ENCODE measurements at places on chromosomes 3 and 15.

GRCh38 chr15:91384189-91384730 lies 284.2 kb downstream of the SV2B start:
- no peak for DNase-seq

DNA sequence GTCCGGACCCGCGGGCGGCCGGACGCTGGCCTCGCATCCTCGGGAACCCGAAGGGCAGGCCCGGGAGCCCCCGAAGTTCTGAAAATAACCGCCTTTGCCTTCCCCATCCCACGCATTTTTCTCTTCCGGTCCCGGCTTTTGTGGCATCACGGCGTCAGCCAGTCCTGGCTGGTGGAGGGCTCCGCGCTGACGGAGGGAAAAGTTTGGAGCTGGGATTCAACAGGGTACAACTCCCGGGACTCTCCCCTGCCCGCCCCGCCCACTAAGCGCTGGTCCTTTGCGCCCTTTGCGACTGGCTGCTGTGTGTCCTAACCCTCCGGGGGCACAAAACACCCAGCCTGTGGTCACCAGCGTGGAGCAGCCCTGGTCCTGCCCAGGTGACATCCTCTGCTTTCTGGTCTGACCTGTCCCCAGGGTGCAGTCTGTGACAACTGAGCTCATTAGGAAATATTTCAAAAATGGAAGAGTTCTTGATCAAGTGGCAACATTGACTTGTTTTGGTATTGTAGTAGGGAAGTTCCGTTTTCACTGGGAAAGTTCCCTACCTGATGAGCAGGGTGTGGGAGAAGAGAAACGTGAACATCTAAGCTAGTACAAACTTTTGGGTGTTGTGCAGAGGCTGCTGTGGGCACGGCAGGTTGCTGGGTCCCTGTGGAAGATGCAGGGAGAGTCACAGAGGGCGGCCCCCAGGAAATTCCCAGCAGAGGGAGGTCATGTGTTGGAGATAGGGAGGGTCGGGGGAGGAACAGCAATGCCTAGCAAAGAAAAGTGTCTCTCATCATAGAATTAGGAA lies 775 bp downstream of the ARNT2 start:
- DNase-seq = no peak

- no peak for DNase-seq
Observed at GRCh38 chr3:71133865-71134264, 449.7 kb downstream of the FOXP1 start.

DNA sequence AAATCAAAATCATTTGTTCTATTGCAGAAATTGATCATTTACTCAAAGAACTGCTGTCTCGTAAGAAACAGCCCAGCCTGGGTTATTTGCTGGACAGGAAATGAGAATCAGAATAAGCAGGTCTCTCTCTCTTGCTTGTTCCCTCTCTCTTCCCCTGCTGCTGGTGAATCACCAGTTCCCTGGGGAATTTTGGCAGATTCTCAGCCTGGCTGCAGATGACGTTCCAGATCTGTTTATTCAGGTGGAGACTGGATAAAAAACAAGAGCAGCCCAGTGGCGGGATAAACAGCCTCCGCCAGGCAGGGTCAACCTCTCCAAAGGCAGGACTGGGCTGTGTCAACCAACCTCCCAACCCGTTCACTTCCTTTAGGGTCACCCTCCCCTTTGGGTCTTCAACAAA lies 72.1 kb downstream of the LRIG1 start:
- DNase-seq = no peak

DNA sequence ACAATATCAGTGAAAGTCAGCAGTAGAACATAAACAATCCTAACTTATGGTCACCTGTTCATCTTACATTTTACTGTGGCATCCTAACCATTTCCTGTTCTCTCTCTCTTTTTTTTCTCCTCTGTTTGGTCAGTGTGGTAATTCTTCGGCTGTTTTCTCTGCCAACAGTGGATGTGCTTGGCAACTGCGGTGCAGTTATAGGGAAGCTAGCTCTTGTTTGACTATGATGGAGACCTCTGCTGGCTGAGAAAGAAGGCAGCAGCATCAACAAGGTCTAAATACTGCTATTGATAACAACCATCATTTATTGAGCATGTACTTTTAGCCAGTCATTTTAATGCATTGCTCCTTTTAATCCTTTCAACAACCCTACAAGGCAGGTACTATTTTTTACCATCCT lies 723 bp upstream of the DRD3 start:
- DNase-seq = no peak

DNA sequence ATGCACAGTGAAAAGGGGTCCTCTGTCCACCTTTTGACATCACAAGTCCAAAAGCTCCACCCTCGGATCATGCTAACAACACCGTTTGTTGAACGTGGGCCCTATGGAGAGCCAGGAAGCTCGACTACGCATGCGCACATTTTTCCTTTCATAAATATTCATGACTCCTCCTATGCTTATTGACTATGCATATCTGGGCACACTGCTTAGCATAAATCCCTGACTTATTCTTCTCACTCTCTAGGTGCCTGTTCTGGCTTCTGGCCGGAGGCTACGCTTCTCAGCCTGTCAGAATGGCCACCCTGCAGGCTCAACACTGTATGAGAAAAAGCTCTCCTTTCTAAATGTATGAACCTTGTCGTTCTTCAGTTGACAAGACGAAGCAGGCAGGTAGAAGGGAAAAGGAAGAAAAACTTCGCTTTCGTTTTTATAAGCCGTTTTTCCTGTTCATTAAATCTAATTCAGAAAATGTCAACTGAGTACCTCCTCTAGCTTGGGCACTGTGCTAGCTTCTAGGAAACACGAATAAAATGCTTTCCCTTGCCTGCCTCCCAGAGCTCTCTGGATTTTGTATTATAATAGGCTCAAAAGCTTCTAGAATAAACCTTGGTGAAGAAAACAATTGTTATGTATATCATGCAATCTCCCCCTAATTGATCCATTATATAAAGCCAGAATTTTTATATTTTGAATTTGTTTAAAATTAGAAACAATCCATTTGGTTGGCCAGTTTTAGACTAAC lies 207.7 kb downstream of the ATP10A start:
- DNase-seq = no peak

DNA sequence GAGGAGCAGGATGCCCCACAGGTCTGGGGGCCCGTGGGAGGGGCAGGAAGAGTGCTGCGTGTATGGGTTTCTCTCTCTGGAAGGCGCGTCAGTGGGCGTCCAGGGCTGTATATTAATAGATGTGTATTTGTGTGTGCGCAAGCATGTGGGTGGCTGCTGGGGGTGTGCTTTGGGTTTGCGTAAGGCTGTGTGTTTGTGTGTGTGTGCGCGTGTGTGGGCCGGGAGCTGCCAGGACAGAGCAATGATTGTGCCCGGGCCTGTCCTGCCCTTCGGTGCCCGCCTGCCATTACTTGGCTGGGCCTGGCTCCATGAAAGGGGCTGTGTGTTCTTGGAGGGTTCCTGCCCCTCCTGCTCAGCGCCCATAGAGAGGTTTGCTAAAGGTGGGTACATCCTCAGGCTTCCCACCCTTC lies 16.3 kb downstream of the CSPG4 start:
- DNase-seq = no peak

- peak; percentile 7 for DNase-seq
Observed at GRCh38 chr3:44962621-44963393, 13.2 kb downstream of the ZDHHC3 start.

GRCh38 chr3:175957427-175957826 lies 1098.3 kb downstream of the NAALADL2 start:
- DNase-seq = no peak

GRCh38 chr3:25191673-25192072 lies 236.4 kb upstream of the RARB start:
- DNase-seq = no peak

DNA sequence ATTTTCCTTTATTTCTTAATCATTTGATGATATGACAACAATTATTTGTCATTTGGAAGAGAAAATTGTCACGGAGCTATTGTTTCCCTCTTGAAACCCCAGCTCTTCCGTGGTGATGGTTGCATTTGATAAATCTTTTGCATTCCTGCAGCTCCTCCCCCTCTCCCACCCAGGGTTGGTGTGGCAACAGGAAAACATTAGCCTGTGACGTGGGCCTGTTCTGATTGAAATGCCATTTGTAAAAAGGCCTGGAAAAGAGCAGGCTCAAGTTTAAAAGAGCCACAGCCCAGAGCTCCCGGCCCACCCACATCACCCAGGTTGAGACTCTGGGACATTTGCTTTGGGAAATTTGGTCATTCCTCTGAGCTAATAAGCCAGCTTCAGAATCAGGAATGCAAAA lies 282.5 kb downstream of the RPLP1 start:
- DNase-seq = no peak

GRCh38 chr3:69409831-69410230 lies 23.9 kb upstream of the FRMD4B start:
- DNase-seq = no peak

DNA sequence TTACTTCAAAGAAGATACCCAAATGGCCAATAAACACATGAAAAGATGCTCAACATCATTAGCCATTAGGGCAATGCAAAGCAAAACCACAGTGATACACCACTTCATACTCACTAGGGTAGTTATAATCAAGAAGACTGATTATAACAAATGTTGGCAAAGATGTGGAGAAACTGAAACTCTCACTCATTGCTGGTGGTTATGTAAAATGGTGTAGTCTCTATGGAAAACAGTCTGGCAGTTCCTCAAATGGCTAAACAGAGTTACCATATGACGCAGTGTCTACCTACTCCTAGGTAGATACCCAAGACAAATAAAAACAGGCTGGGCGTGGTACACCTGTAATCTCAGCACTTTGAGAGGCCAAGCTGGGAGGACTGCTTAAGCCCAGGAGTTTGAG lies 3.5 kb upstream of the ZFAND6 start:
- DNase-seq = no peak

DNA sequence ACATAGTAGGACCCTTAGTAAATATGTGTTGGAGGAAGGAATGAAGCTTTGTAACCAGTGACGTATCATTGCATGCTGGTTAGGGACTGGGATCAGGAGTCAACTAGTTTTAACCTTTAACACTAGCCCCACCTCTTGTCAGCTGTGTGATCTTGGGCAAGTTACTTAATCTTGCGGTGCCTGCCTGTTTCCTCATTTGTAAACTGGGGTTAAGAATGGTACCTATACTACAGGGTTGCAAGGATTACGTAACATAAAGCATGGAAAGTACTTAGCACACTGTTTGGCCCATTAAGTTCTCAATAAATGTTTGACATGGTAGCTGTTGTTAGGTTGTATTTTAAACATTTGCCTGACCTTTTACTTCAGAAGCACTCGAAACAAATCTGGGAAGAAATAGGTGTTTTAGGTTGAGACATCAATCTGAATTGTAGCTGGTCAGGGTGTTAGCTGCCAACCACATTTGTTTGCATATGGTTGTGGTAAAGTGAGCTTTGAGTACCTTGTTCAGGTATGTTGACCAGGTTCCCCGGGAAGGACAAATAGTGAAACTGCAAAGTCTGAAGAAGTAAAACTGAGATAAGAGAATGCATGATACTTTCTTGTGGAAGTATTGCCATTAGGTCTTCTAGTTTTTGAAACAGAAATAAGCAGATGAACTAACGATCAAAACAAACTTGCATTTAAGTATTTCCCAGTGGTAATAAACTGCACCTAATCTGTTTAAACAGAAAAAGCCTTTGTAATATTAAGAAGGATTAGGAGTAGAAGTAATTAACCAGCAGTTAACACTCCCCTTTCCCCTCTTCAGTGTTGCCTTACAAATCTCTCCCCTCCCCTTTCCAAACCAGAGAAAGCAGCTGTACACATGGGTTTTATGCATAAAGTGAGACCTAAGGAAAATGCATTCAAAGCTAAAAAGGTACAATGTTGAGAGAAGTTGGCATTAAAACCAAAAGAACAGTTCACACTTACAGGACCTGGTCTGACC lies 25.8 kb upstream of the SCAANT1 start:
- DNase-seq = no peak

- DNase-seq = no peak
Observed at GRCh38 chr3:175153595-175153994, 294.5 kb downstream of the NAALADL2 start.

GRCh38 chr3:189222927-189223636 lies 51.3 kb downstream of the TPRG1 start:
- DNase-seq = no peak

GRCh38 chr3:31911643-31912042 lies 69.4 kb downstream of the OSBPL10 start:
- no peak for DNase-seq

DNA sequence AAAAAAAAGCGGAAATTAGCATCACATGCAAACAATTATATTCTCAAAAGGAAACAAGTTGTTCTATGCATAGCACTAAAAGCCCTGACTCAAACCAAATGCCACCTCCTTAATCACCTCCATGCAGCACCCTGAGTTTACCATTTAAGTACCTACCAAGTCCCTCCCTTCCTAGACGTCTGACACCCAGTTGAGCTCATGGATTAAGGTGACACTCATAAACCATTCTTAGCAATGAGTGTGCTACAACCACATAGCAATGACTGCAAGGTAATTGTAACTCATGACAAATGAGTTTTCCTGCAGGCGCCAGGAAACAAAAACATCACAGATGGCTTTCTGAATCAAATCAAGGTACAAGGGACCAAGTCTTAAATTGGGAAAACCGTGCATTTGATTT lies 32.0 kb downstream of the WWTR1 start:
- DNase-seq = no peak

GRCh38 chr3:187773233-187774184 lies 28.2 kb upstream of the BCL6 start:
- no peak for DNase-seq

- DNase-seq = no peak
Observed at GRCh38 chr3:48247401-48247811, 6.5 kb downstream of the ZNF589 start.

GRCh38 chr3:40925231-40925630 lies 274.1 kb upstream of the CTNNB1 start:
- no peak for DNase-seq

DNA sequence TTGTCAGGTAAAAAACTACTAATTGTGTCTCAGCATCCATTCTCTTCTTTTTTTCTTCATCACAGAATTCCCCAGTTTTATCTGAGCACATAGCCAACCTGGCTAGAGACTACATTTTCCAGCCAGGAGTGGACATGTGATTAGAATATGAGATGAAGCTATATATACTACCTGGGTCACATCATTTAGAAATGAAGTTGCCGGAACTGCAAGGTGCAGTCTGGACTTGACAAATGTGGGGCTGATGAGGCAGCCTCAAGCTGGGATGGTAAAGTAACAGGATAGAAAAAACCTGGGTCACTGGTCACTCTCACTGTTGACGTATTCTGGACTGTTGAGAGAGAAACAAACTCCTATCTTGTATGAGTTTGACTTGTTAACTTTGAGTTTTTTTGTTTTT lies 99.6 kb downstream of the STRIT1 start:
- DNase-seq = no peak

DNA sequence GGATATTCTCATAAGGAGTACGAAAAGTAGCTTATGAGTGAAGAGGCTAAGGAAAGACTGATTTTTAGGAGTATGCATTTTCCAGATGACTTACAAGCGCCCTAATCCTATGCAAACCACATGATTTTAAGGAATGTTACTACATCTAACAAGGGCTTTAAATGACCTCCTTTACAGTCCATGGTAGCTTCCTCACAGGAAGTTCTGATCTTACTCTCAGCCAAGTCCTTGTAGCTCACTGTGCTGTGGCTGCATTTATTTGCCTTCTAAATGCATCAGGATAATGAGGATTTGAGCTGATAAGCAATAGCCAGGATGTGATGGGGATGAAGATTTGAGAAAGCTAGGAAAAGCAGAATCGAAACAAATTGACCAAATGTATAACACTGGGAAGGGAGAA lies 896.0 kb downstream of the MCTP2 start:
- DNase-seq = no peak

- no peak for DNase-seq
Observed at GRCh38 chr3:10160346-10160745, 4.4 kb upstream of the IRAK2 start.

Data from NCI-H1417 treated with DMSO at 0.1 percent for 48 hours (cell line).